ENCODE measurements at places on chromosomes 7 and 10.

DNA sequence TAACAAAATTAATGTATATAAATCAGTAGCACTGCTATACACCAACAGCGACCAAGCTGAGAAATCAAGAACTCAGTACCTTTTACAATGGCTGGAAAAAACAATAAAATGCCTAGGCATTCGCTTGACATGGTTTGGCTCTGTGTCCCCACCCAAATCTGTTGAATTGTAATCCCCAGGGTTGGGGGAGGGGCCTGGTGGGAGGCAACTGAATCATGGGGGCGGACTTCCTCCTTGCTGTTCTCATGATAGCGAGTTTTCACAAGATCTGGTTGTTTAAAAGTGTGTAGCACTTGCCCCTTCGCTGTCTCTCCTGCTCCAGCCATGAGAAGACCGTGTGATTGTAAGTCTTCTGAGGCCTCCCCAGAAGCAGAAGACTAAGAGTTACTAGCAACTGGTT, 8.6 kb downstream of the ZNF786 start:
- DNase-seq, result no peak

GRCh38 chr10:77819210-77820112, 107.1 kb downstream of the DLG5 start:
- DNase-seq, result no peak

DNA sequence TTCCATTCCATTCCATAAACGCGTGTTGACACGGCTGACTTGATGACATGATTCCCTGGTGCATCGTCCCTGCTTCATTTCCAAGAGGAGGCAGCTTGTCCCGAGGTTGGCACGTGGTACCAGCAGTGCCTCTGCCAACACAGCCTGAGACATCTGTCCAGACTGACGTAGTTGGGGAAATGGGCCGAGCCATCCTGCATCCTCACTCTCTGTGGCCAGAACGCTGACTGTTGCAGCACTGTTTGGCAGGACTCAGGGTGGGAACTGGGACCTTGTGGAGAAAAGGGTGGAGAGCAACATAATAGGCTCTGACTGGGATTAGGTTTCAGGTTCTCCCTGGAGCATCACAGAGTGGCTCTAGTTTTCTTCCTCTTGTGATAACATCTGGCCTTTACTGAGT, 118.6 kb upstream of the BTBD16 start:
- no peak for DNase-seq

- DNase-seq, result no peak
Measured at GRCh38 chr10:24383681-24384106, 174.8 kb downstream of the KIAA1217 start.

- no peak for DNase-seq
Measured at GRCh38 chr10:36351159-36351558, 709.1 kb upstream of the FZD8 start.

DNA sequence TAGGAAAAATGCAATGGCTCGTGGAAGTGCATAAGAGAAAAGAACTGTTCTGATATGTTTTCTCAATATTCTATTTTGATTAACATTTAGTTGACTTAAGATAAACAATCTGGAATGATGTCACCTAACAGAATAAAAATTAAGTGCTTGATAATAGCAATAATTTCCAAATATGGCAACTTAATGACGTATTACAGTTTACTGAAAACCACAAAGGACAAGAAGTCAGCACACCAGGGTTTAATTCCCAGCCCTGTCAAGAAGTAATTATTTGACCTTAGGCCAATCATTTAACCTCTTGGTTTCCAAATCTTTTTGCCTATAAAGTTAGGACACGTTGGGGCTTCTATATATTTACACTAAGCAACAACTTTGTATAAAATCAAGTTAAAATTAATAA, 95.7 kb downstream of the CABCOCO1 start:
- DNase-seq, result no peak

- no peak for DNase-seq
Measured at GRCh38 chr7:130207033-130207432, 627 bp upstream of the SSMEM1 start.

GRCh38 chr7:81111358-81111757, 192.5 kb upstream of the SEMA3C start:
- no peak for DNase-seq

- DNase-seq, result no peak
Measured at GRCh38 chr7:47435889-47436312, 146.0 kb downstream of the TNS3 start.

- no peak for DNase-seq
Measured at GRCh38 chr10:121667948-121668313, 69.7 kb upstream of the FGFR2 start.

DNA sequence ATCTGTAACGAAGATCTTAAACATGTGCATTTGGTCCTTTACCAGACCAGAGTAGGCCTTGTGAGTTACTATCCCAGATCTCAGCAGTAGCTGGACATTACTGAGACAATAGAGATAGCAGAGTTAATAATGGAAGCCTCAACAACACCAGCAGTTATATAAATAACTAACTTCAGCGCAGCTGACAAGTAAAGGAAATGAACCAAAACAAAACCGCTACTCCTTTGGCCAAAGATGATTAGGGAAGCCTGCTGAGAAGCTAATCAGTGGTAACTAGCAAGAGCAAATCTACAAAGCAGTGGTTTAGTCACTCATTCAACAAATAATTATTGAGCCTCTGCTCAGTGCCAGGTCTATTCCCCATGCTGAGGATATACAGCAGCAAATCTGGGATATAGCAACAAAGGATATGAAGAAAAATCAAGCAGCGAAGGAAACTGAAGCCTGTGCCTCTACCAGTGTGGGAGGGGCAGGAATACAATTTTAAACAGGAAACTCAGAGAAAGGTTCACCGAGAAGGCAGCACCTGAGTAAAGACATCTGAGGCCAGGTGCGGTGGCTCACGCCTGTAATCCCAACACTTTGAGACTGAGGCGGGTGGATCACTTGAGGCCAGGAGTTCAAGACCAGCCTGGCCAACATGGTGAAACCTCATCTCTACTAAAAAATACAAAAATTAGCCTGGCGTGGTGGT, 103.6 kb downstream of the ELMO1 start:
- DNase-seq, result no peak

DNA sequence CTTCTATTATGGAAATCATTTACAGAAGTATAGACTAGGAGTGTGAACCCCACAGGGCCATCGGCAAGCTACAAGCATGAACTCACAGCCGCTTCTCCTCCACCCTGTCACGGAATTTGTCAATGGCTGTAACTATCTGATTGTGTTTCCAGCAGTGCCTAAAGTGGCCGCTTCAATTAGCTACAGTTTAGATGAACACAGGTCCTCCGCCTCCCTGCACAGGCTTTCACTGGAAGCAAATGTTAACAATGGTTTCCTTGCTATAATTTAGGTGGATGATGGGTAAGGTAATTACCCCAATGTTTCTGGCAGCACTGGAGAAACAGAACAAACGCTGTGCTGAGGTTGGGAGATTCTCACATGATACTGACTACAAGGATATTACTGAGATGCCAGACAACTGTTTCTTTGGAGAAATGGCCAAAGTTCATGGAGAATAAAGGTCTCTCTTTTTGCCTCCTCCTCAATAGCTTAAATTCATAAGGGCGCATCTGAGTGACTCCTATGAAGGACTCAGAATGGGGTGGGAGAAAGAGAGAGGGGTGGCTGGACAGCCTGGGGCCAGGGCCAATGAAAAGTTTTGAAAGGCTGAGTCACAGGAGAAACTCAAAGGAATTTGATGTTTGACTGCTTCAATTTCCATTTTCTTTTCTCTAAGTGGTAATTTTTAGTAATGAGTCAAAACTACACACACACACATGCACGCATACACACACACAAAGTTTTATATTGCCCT, 78.9 kb downstream of the SVIL start:
- no peak for DNase-seq

Data from T-cell (primary cell).